ENCODE measurements at places on chromosomes 3 and 15.

DNA sequence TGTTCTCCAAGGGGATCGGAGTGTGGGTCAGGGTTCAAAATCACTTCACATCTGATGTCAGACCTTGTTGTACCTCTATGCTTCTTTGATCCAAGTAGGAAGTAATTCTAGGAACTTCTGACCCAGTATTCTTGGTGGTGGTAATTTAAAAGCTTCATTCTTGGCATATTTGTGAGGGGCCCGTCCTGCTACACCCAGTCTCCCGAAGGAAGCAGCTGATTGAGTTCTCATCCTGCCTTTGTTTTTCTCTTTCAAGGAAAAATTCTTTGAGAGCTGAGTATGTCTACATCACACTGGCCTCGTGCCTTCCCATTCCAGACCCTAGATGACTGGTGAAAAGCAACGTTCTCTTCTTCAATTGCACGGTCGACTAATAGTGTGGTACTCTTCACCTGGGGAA is 234.4 kb upstream of the TPRG1 start:
- no peak for DNase-seq

GRCh38 chr15:91604122-91604521 is 249.4 kb upstream of the SLCO3A1 start:
- no peak for DNase-seq

- no peak for DNase-seq
Measured at GRCh38 chr3:24829011-24829581, 334.4 kb upstream of the THRB start.

GRCh38 chr3:57142411-57142723 is 22.8 kb downstream of the IL17RD start:
- no peak for DNase-seq

- DNase-seq, result no peak
Measured at GRCh38 chr15:58369261-58369701, 62.5 kb upstream of the LIPC start.

- DNase-seq, result no peak
Measured at GRCh38 chr3:65971293-65972252, 67.1 kb downstream of the MAGI1 start.
